ENCODE measurements at places on chromosomes 2 and 18.

- DNase-seq, result no peak
Observed at GRCh38 chr2:81077396-81077795, 772.8 kb upstream of the LRRTM1 start.

DNA sequence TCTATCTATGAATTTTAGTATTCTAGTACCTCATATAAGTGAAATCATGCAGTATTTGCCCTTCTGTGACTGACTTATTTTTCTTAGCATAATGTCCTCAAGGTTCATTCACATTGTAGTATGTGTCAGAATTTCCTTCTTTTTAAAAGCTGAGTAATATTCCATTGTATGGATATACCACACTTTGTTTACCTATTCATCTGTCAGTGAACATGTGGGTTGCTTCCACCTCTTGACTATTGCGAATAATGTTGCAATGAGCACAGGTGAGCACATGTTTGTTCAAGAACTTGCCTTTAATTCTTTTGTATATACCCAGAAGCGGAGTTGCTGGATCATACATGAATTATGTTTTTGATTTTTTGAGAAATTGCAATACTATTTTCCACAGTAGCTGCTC lies 187.4 kb upstream of the RBMS1 start:
- DNase-seq, result no peak

DNA sequence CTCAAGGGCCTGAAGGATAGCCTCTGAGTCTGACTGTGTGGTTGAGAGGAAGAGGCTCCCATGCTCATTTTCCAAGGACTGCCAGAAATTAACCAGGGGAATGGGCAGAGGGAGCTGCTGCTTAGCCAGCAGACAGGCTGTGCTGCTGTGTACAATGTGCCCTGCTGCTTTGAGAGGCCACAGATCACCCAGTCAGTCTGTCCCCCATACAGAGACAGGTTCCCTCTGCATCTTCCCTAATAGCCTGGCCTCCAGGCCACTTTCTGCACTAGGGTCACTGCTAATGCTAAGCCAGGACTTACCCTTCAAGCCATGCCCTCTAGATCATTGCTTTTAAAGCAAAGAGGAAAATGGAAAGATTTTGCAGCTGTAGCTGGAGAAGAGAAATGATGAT lies 341.1 kb downstream of the CYRIA start:
- no peak for DNase-seq

DNA sequence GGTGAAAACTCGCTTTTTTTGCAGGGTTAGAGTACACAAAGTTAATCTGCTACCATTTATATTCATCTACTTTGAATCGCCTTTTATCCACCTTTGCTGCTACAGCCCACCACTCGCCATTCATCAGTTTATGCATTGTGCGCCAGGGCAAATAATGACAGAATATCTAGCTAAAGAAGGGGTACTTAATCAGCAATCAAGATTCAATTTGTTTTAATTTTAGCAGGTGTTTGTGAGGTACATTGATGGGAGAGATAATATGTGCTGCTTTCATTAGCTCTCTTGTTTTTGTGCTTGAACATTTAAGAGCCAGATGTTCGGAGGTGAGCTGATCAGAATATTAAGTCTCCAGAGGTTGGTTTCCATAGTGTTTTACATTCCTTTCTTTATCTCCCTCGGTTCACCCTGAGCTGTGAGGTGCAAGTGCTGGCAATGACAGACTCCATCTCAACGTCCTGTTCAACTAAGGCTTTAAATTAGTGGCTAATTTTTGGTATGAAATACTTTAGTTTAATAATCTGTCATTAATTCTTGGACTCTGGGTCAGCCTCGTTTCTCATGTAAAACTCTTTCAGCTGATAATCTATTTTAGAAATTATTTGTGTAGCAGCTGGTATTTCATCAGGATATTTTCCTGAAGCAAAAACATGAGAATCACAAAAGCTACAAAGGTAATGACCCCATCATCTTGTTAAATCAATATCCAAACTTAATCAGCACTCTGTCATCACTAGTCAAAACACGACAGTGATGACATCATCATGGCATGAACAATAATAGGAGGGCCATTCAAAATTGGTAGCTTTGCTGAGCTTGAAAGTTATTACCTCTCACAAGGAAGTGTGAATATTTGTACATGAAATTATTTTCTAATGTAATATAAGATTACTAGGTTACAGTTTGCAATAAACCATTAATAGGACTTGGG lies 479.9 kb upstream of the FANCL start:
- DNase-seq, result no peak

- DNase-seq, result no peak
Observed at GRCh38 chr2:193693758-193694157, 1499.0 kb upstream of the TMEFF2 start.

- no peak for DNase-seq
Observed at GRCh38 chr2:175709248-175709647, 292.8 kb downstream of the LNPK start.

GRCh38 chr2:207768866-207769596 lies 675 bp downstream of the FZD5 start:
- DNase-seq, result no peak

DNA sequence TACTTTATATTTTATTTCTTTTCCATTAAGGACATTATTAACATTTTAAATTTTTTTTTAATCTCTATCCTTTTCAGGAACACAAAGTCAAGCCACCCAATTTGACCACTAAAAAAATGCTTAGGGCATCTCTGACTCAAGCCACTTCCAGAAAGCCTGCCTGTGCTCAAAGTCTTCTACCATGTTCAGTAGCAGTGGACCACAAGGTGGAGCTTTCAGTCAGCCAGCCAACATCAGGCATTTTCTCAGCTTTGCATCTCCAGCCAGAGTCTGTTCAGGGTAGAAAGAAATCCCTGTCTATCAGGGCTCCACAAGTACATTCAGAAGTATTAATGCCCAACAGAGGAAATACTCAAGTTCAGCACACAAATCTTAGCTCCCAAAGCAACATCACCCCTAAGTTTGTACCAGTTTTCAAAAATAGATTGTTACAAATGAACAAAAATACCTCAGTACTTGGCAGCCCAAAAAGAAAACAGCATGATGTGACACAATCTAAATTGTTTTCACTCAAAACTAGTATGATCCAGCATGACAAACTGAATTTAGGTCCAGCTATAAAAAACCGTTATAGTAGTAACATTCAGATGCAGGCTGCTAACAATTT lies 37.6 kb downstream of the C18orf63 start:
- DNase-seq, result peak; percentile 51

All from SJSA1 (cell line).